Naive thymus-derived CD8-positive, alpha-beta T cell (primary cell): ENCODE measurements at places on chromosomes 1 and 21.
A peak's percentile ranks its signal among the peaks of the same experiment; 100 is the strongest.

GRCh38 chr21:37324558-37324957 lies 42.0 kb upstream of the DYRK1A start:
- DNase-seq, result no peak

- no peak for DNase-seq
Observed at GRCh38 chr1:179252606-179253005, 23.1 kb upstream of the ABL2 start.

- no peak for DNase-seq
Observed at GRCh38 chr1:24861821-24862727, 68.0 kb downstream of the RUNX3 start.

DNA sequence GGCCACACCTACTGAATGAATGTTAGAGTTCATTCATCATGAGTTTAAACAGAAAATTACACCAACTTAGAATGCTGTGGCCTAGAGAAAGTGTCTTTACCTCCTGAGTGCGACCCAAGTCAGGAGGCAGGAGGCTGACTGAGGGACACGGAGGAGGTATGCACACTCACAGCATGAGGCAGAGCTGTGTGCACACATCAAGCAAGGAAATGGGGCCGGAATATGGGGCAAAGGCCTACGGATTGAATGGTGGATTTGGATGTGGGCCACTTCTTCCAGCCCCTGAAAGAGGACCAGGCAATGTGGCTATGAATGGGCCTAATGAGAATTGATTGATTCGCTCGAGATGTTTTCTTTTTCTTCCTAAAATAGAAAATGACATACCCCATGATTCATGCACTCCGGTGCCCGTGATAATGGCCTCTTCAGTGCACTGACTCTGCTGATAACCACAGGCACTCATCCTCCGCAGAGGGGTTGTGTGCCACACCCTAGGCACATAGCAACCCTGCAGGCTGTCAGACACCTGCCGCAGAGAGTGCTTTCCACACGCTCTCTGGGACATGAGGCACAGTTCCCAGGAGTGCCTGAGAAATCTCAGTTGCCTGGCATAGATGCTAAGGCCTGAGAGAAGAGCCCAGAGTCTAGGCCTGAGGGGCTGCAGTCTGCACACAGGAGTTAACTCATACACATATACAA lies 155.5 kb downstream of the GLUL start:
- no peak for DNase-seq

DNA sequence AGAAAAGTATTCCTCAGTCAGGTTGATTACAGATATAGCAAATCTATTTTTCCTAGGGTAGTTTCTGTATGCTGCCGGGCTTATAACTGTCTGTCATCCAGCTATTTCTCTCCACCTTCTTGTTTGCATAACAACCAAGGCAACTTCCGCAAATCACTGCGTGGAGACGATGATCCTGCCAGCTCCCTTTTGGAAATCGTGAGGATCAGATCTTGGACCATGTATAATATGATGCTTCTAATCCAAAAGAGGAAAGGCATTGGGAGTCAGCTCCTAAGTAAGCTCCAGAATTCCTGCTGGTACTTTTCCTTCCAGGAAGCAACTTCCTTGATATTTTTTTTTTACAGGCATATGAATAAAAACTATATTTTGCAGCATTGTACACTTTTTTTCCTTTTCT lies 445 bp upstream of the RGS4 start:
- no peak for DNase-seq

- no peak for DNase-seq
Observed at GRCh38 chr1:225953315-225953714, 12.3 kb upstream of the LEFTY2 start.

DNA sequence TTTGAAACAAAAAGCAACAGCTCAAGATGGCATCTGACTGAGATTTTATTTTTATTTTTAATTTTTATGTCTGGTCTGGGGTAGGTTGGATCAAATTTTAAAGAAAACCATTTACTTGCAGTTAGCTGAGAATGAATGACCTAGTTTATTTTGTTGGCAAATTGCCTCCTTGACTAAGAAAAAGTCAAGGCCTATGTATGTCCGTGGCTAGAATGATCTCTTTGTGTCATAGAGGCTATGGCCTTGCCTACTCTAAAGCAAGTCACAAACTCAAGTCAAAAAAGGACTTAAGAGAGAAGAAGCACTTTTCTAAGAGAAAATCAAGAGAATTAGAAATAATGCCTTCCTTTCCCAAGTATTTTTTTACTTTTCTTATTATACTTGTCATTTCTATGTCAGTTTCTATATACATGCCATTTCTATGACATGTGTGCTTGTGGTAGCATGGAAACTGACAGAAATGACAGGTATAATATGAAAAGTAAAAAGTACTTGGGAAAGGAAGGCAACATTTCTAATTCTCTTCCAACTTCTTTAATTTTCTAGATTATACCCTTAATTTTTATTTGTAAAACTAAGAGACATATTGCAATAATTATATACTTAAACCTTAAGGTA lies 136.7 kb downstream of the CENPF start:
- DNase-seq, result no peak

DNA sequence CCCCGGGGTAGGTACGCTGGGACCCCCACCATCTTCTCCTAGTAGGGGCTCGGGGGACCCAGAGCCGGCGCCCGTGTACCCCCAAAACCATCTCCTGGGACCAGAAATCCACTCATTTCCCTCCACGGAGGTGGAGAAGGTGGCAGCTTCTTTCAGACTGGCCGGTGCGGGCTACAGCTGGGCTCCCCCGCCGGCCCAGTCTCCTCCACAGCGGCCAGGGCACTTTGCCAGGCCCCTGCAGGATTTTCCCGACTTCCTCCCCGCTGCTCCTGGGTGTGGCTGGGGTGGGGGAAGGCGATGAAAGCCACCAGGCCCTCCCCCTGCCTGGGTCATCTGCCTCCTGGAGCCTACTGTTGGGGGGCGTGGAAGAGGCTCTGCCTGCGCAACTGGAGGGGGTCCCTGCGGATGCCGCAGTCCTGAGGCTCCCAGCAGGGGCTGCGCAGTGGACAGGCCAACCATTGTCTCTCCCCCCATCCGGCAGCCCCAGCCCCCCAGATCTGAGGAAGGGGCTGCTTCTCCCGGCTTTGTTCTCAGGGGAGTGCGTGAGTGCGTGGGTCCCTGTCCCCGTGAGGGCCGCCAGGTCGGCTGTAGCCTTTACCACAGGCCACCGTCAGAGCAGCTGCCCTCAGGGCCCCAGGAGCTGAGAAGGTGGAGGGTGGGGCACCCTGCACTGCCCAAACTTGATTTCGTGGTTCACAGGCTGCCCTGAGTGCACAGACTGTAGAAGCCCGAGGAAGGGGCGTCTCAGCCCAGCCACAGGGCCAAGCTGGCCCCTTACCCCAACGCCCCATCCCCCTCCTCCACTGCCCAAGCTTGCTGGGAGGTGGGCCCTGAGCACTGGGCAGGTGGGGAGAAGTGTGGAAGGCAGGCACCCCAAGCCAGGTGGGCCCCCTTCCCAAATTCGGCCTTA lies 1.3 kb downstream of the AGRN start:
- no peak for DNase-seq

DNA sequence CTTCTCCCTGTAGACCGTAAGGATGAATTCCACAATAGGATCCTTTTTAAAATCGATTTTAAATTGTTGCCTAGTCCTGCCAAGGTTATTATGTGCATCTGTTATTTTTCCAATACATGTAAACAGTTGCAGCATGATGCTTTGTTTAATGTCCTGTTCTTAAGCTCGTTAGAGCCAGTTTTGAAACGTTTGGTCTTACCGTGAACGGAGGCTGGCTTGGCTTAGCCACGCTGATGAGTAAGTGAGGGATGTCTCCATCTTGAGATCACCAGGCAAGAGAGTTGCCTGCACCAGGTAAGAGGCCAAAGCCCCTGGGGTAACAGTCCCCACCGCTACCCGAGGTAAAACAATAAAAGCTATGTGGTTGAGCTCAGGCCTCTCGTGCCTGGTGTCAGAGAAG lies 17.3 kb downstream of the CSTB start:
- DNase-seq, result no peak

DNA sequence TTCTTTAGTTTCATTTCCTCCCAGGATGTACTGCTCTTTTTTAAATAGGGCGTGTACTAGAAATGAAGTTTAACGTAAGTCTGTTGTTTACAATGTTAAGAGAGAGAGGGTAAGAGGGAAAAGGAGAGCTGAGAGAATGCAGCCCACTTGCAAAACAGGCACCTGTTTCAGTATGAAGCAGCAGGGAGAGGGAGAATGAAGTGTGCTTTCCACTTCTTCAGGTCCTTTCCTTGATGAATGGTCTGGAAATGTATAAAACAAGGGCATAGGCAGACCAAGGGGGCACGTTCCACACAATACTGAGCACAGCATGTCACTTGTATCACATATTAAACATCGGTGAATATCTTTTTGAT lies 2.0 kb downstream of the KCNA3 start:
- peak; percentile 11 for DNase-seq

- no peak for DNase-seq
Observed at GRCh38 chr1:81439046-81439823, 361.5 kb upstream of the ADGRL2 start.

GRCh38 chr1:151130987-151131586 lies 15.3 kb downstream of the SEMA6C start:
- peak; percentile 77 for DNase-seq

- DNase-seq, result no peak
Observed at GRCh38 chr1:59486615-59487014, 189.7 kb downstream of the FGGY start.

GRCh38 chr1:157145076-157145475 lies 6.9 kb upstream of the ETV3 start:
- no peak for DNase-seq

DNA sequence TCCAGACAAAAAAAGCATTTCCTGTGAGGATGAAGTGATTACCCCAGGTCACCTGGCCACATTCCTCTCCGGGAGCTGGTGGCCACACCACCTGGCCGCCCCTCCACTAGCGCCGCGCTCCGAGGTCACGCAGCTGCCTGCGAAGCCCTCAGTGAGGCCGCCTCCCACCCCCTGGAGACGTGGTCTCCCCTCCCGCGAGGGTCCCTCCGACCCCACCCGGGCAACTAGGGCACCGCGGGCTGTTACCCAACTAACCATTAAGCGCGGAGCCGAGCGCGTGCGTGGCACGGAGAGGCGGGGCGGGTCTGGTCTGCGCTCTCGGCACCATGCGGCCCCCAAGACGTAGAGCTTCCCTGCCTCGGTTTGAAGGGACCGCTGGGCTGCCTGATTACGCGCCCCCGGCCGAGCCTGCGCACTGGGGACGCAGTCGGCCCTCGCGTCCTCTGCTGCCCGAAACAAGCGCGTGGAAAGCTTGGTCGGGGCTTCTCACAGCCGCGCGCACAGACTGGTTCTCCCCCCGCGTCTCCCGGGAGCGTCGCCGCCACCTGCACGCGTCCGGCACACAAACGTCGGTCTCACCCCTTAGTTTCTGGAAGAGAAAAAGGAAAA lies 106.5 kb downstream of the SLC16A1 start:
- DNase-seq, result no peak

GRCh38 chr1:207810606-207811295 lies 58.9 kb downstream of the CD46 start:
- no peak for DNase-seq

DNA sequence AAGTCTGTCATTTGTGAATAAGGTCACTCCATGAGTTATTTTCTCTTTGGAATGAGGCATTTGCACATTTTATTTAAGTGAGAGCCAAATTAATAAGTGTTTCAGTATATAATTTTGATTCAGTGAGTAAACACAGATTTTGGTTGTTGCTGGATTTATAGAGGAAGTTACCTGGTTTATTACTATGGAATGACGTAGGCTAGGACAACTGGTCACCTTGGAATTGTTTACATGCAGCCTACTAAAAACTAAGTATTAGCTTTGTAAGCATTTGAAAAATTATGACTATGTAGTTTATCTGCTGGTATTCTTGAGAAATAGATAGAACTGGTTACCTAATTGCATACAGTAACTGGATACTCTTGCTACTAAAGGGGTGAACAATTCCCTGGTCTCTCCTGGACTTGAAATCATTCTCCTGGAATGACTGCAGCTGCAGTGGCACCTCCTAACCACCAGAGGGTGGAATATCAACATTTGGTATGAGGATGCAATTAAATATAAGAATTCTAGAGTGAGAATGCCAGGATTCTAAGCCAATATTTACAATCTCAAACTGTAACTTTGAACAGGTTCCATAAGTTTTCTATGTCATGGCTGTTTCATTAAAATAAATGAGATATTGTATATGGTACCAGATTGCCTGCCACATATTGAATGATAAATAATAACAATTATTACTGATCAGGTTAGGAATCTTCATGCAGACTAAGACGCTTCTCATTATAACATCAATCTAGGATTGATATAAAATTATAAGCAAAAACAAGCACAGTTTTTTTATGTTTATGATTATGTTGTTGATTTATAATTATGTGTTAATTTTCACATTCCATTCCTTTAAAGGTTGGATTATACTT lies 3.5 kb upstream of the KRTAP27-1 start:
- peak; percentile 21 for DNase-seq

DNA sequence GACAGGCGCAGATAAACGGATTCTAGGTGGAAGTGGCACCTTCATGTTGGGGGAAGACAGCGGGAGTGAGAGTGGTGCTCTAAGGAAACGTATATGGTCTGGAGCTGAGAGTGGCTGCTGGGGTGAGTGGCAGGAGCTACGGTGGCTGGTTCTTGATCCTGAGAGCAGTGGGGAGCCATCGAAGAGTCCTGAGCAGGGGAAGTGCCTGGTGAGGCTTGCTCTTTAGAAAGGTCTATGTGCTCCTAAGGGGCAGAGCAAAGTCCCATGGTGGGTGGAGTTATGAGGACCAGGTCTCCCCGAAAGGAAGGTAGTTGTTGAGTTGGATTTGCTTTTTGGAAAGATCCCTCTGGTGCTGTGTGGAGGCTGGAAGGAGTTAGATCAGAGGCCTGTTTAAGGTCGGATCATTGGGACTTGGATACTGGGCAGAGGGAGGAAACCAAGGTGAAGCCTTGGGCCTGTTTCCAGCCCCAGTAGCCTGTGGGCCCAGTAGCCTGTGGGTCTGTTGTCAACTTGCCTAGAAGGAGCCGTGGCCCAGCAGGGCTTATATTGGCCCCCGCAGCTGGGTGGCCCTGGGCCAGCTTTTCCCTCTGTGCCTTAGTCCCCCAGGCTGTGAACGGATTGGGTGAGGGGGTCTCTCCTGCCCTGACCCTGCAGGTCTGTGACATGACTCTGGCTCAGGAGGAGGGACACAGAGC lies 33.0 kb downstream of the ACOT11 start:
- DNase-seq, result no peak

DNA sequence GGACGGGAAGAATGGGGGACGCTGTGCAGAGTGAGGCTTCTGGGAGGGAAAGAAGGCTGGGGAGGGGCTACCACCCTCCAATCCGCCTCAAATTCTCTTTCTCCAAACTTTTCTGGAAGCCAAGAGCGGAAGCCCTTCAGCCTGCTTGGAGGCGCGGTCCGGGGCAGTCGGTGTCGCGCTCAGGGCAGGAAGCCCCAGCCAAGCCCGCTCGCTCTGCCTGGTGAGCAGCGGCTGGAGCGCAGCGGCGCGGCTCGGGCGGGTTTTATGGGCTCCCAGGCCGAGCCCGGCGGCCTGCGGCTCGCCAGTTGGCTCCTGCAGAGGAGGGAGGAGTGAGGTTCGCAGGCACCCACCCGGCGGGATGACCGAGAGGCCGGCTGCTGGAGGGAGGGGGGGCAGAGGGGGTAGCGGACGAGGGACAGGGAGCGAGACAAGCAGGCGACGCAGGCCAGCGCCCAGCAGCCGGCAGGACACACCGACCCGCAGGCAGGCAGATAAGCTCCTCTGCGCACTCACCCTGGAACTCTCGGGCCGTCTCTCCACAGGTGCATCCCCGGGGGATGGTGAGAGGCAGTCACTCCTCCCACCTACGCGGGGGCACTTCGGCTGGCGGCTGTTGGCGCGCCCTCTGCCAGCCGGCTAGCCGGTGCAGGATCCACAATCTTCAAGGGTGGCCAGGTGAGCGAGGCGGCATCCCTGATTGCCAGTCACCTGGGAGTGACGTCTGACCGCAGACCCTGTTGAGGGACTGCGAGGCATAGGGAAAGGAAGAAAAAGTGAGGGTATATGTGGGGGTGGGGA lies at the start of gene AVPR1B:
AVPR1B (minus strand) TSS at position 238 of the 798 bp plus-strand sequence. CDS start 498 bp downstream, outside the sequence.
- no peak for DNase-seq

- DNase-seq, result no peak
Observed at GRCh38 chr21:41338455-41338854, 21.9 kb downstream of the FAM3B start.
